ENCODE measurements at places on chromosomes 1 and 21.
A peak's percentile ranks its signal among the peaks of the same experiment; 100 is the strongest.

DNA sequence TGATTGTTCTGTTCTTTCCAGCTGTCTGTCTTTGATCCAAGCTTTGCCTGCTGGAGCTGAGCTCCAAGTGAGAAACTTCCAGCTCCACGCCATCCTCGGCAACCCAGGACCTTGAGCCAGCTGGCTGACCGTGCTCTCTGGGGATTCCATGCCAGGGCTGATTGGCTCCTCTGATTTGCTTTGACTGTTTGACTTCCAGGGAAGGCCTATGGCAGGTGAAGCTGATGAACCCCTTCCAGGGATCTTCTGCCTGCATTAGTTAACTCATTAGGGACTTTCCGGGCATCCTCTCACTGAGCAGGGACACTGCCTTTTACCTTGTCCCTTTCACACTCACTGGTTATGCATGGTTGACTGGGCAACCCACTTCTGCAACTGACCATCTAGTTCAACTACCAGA, 406.1 kb downstream of the RPS6KC1 start:
- no peak for DNase-seq

DNA sequence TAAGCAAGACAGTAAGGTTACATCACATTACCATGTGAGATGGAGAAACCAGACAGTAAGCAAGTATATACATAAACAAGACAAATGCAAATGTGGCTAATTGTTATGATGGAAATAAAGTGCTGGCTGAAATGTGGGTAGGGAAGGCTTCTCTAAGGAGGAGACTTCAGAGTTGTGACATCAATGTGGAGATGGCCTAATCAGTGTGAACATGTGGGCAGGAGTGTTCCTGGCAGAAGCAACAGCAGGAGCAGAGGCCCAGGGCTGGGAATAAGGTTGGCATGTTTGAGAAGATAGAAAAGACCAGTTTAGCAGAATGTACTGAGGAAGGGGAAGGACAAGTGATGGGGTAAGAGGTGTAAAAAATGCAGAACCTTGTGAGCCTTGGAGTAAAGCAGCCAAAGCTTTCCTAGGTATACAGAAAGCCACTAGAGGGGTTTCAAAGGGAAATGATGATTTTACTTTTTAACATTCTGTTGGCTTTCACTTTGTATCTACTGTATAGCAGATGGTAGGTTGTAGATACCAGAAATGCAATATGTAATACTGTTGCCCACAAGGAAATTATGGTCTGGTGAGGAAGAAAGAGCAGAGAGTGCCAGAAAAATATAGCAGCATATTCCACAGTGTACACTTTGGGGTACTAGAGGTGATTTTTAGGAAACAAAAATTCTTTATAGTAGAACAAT, 197.4 kb downstream of the FGGY start:
- no peak for DNase-seq

DNA sequence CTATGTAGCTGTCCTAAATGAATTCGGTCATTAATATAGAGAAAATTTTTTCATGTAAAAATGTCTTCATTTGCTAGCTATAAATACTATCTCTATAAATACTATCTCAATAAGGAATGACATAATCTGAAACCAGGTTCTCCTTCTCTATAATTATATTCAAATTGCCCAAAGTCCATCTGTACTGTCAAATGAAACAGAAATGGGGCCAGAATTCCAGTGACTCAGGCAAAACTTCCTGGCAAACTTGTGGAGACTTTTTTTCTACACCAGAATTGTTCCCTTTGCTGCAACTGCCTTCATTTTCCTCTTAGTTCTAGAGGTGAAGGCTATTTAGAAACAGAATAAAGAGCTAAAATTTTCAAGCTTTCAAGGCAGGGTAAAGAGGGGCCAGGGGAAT, 152.5 kb downstream of the KCNH1 start:
- no peak for DNase-seq

DNA sequence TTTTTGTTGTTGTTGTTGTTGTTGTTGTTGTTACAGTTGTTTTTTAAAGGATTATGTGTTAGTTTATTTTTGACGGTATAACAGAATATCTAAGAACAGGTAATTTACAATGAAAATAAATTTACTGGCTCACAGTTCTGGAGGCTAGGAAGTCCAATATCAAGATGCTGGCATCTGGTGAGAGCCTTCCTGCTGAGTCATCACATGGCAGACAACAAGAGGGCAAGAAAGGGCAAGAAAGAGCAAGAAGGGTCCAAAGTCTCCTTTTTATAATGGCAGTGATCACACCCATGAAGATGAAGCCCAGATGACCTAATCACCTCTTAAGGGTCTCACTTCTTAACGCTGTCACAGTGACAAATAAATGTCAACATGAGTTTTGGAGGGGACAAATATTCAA, 142.1 kb downstream of the NEGR1 start:
- DNase-seq = no peak

DNA sequence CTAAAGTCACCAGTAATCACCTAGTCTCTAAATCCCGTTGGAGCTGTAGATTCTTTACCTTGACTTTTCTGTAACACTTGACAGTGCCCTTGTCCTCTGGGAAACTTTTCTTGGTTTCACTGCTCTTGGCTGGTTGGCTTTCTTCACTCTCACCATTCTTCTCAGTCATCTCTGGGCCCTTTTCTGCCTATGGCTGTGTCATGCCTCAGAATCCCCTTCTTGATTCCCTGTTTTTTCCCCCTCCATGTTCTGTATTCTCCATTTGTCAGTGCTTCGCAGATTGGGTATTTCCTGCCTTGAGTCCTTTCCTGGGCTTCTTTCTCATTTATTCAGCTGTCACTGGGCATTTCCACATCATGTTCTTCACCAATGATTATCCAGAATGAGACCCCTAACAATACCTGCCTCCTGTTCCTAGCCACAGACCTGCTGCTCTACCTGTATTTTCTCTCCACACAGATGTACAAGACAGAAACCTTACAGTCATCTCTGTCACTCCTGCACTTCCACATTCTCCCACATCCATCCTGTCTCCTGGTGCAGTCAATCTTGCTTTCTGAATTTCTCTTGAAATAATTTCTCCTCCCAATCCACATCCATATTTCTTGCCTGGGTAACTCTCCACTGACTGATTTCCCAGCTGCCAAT, 14.7 kb downstream of the UCK2 start:
- DNase-seq = no peak

- no peak for DNase-seq
These were observed 7.8 kb downstream of the F11R start for GRCh38 chr1:161013131-161013487.

- no peak for DNase-seq
These were observed 33.1 kb upstream of the NFASC start for GRCh38 chr1:204837440-204838084.

DNA sequence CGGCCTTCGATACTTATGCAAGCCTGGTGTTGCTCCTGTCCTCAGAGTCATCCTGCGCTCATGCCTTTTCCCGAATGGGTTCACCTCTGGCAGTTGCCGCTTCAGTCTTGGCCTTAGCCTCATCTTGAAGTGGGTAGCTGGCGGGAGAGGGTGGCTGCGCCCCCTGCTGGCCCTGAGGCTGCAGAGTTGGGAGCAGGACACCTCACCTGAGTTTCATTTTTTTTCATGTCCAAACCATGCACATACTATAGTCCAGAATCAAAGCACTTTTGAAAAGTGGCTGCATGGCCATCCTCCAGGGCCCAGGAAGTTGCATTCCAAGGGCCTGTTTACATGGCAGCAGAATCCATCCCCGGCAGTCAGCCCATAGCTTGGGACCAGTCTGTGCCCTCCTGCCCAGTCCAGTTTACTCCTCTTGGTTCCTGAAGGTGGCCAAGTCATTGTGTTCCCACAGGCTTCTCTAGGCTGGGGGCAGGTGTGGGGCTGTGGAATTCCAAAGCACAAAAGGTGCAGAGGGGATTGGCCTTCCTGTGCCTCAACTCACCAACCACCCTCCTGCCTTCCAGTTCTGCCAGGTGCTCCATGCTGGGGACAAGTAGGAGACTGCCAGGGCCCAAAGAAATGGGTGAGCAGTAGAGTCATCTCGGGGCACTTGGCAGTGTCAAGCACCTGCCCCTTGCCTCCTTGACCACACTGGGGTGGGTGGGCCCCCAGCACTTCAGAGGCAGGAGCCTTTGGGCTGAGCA, 44.0 kb downstream of the YARS1 start:
- DNase-seq = peak; percentile 19

- no peak for DNase-seq
These were observed 257.5 kb upstream of the SNX7 start for GRCh38 chr1:98403963-98404480.

DNA sequence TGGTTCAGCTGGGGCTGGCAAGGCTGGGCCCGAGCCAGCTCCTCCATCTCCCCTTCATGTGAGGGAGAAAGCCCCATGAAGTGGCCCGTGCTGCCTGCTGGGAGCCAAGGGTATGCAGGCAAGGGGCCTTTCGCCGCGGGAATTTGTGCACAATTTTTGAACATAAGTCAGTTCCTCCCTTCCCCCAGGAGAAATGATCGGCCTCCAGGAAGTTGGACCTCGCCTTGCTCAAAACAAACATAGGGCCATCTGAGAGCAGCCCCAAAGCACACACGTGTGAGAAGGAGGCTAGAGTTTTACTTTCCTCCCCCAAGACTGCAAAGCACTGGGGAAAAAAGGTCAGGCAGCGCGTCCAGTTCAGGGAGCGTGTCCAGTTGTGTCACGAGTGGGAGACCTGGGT, 64.7 kb downstream of the PRDM16 start:
- DNase-seq = no peak

DNA sequence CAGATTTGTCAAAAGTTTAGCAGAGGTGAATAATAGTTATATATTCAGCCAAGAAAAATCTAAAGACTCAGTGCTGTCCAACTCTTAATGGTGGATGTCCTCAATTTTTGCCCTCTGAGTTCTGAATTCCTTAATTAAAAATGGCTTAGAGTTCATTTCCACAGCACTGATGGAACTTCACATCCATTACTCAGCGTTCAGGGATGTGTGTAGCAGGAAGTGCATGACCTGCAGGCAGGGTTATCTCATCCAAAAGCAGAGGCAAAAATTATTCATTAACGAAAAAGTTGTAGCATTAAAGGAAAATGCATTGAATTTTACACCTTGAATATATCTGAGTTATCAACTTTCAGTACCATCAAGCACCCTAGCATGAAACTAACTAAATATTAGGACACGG, 96.7 kb downstream of the ZP4 start:
- no peak for DNase-seq

- no peak for DNase-seq
These were observed 139.5 kb downstream of the RGS7 start for GRCh38 chr1:241217516-241217915.

- no peak for DNase-seq
These were observed 58.8 kb downstream of the RAB3GAP2 start for GRCh38 chr1:220213382-220213983.

- DNase-seq = peak; percentile 44
These were observed 1.0 kb upstream of the CDKN2C start for GRCh38 chr1:50968821-50969610.

DNA sequence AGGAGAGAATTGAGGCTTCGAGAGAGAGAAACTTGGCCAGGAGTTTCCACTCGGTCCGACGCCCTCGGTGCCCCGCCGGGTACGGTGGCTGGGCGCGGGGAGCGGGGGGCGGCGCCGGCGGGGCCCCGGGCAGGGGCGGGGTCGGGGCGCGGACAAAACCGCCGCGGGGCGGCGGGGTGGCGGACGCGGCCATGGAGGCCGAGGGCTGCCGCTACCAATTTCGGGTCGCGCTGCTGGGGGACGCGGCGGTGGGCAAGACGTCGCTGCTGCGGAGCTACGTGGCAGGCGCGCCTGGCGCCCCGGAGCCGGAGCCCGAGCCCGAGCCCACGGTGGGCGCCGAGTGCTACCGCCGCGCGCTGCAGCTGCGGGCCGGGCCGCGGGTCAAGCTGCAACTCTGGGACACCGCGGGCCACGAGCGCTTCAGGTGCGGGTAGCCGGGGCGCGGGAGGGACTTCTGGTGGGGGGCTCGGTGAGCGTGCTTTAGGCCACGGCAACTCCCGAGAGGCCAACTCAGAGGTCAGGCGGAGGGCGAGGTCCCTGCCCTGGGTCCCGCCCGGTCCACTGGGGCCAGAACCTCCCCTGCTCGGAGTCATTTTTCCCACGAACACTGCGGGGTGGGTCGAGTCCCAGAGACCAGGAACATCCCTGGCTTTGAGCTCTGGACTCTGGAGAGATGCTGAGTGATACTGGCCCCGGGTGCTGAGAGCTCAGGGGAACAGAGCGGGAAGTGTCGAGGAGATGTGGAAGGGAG, 431 bp downstream of the RAB42 start:
- DNase-seq = no peak

- DNase-seq = no peak
These were observed 15.1 kb upstream of the KLF17 start for GRCh38 chr1:44103270-44104131.

- DNase-seq = no peak
These were observed 471.7 kb upstream of the B3GALT2 start for GRCh38 chr1:193658081-193658480.

DNA sequence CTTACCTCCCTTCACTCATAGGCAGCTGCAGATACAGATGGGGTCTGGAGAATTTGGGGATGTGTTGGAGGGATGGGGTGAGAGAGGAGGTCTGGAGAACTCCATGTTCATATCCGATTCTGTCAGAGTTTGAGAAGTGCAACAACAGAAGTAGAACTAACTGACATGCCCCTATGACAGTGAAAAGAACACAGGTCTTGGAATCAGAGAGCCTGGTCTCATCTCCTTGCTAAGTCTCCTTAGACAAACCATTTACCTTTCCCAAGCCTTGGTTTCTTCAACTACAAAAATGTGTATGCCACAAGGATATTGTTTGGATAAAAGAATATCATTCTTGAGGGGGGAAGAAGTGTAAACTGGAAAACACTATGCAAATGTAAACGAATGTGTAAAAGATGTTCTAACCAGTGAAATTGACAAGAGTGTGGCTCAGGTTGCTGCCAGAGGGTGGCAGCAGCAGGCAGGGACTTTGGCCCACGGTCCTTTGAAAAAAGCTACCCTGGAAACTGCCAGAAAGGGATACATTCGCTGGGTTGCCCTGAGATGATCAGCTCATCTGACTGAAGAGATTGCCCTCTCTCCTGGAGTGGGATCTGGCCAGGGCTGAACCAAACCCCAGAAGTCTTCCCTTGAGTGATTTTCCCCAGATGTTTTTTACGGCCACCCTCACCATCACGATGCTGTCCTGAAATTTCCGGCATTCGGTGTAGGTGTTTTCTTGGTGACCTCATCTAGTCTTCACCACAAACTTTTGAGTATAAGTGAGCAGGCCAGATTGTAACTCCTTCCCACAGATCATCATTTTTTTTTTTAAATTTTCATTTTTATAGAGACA, 17.0 kb upstream of the CD2 start:
- DNase-seq = peak; percentile 58

GRCh38 chr1:3019516-3020051, 1.7 kb upstream of the ACTRT2 start:
- no peak for DNase-seq

GRCh38 chr1:59046730-59047157, 250.2 kb upstream of the FGGY start:
- no peak for DNase-seq

GRCh38 chr1:13703558-13704490, 3.8 kb downstream of the PRDM2 start:
- DNase-seq = no peak

- DNase-seq = no peak
These were observed 78.7 kb downstream of the IFI44 start for GRCh38 chr1:78728359-78728758.

- no peak for DNase-seq
These were observed 29.9 kb downstream of the VASH2 start for GRCh38 chr1:212980123-212980785.
